Thoracic aorta endothelial cell (primary cell): ENCODE measurements at places on chromosomes 2 and 18. TPM values are rescaled to one million over a fixed set of nuclear protein-coding genes. Genes with fewer than 3 reads are reported as not detected.

SPEG gene
- 0.43 and 0.80 TPM in 2 replicates for total RNA-seq

PROKR1 gene
- under 0.01 TPM in 1 of 2 replicates, not detected in the other for total RNA-seq

UBE2F gene
- 61.4 and 63.2 TPM in 2 replicates for total RNA-seq

CXCR1 gene
- total RNA-seq, result not detected in 2 replicates

COL4A4 gene
- 0.29 and 0.93 TPM in 2 replicates for total RNA-seq

HJURP gene
- total RNA-seq, result 42.0 and 56.3 TPM in 2 replicates

SNED1 gene
- 23.1 and 26.3 TPM in 2 replicates for total RNA-seq

GRB14 gene
- 10.0 and 19.8 TPM in 2 replicates for total RNA-seq

GBX2 gene
- 4.2 and 11.6 TPM in 2 replicates for total RNA-seq

SGPP2 gene
- total RNA-seq, result not detected in 2 replicates

C2orf69 gene
- total RNA-seq, result 20.3 and 30.2 TPM in 2 replicates

DHX57 gene
- total RNA-seq, result 30.2 and 34.0 TPM in 2 replicates

MAP3K19 gene
- not detected in 2 replicates for total RNA-seq

C1GALT1C1L gene
- 0.50 TPM in 1 of 2 replicates, not detected in the other for total RNA-seq

SLC30A3 gene
- 0.36 TPM in 1 of 2 replicates, not detected in the other for total RNA-seq

NT5C1B gene
- not detected in 2 replicates for total RNA-seq

RFX8 gene
- 1.2 and 2.0 TPM in 2 replicates for total RNA-seq

ECEL1 gene
- under 0.01 TPM in 1 of 2 replicates, not detected in the other for total RNA-seq

CCDC141 gene
- total RNA-seq, result 0.13 TPM in 1 of 2 replicates, not detected in the other

FEV gene
- total RNA-seq, result not detected in 2 replicates

IGFBP2 gene
- total RNA-seq, result 19.9 and 68.2 TPM in 2 replicates

LRP2 gene
- under 0.01 TPM in 2 replicates for total RNA-seq

IL18R1 gene
- total RNA-seq, result 6.4 TPM in 2 replicates

ASXL3 gene
- total RNA-seq, result 0.14 and 0.66 TPM in 2 replicates

HSPD1 gene
- 382 and 398 TPM in 2 replicates for total RNA-seq

CTAGE1 gene
- total RNA-seq, result not detected in 2 replicates

RGPD8 gene
- total RNA-seq, result 28.8 and 34.3 TPM in 2 replicates

PROC gene
- not detected in 2 replicates for total RNA-seq

ATP5F1A gene
- total RNA-seq, result 944 and 1,163 TPM in 2 replicates

DYNAP gene
- total RNA-seq, result not detected in 2 replicates

STPG4 gene
- total RNA-seq, result 0.13 and 0.65 TPM in 2 replicates

KCNK3 gene
- not detected in 2 replicates for total RNA-seq

OBSL1 gene
- total RNA-seq, result 11.2 and 17.1 TPM in 2 replicates

KLHL30 gene
- not detected in 2 replicates for total RNA-seq

TMEM178A gene
- total RNA-seq, result 0.22 and 0.80 TPM in 2 replicates

NT5DC4 gene
- total RNA-seq, result not detected in 2 replicates

DYSF gene
- total RNA-seq, result 122 and 135 TPM in 2 replicates

DPYSL5 gene
- total RNA-seq, result not detected in 2 replicates

C2orf78 gene
- total RNA-seq, result not detected in 2 replicates

FSIP2 gene
- 0.27 and 0.43 TPM in 2 replicates for total RNA-seq

CROCC2 gene
- not detected in 2 replicates for total RNA-seq

DYNC1I2 gene
- 169 and 215 TPM in 2 replicates for total RNA-seq

PLGLB1 gene
- total RNA-seq, result 1.7 TPM in 1 of 2 replicates, not detected in the other

RABL2A gene
- 8.0 and 8.8 TPM in 2 replicates for total RNA-seq

DOK6 gene
- not detected in 2 replicates for total RNA-seq

CNTNAP5 gene
- not detected in 2 replicates for total RNA-seq

C2orf72 gene
- under 0.01 TPM in 1 of 2 replicates, not detected in the other for total RNA-seq

SIX2 gene
- 0.13 and 0.14 TPM in 2 replicates for total RNA-seq

ERBB4 gene
- 0.13 and 0.14 TPM in 2 replicates for total RNA-seq
